ENCODE measurements at places on chromosomes 6 and 20.

- DNase-seq: peak; percentile 89
Measured at GRCh38 chr6:81752921-81753710, 635 bp upstream of the TENT5A start.

DNA sequence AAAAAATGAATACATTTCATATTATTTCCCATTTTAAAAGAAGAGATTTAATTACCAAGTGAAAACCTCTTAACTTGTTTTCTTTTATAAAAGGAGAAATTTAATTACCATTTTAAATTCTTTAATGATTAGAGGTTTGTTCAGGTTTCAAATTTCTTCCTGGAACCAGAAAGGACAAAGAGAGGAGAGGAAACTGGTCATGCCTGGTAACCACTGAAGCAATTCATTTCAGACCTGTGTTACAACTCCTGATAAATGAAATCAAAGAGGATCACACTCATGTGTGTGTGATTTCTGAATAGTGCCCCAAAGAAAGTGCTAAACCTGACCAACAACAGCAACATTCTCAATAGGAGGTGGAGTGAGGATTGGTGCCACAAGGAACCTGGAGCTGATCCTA, 12.6 kb upstream of the SLPI start:
- DNase-seq: no peak

DNA sequence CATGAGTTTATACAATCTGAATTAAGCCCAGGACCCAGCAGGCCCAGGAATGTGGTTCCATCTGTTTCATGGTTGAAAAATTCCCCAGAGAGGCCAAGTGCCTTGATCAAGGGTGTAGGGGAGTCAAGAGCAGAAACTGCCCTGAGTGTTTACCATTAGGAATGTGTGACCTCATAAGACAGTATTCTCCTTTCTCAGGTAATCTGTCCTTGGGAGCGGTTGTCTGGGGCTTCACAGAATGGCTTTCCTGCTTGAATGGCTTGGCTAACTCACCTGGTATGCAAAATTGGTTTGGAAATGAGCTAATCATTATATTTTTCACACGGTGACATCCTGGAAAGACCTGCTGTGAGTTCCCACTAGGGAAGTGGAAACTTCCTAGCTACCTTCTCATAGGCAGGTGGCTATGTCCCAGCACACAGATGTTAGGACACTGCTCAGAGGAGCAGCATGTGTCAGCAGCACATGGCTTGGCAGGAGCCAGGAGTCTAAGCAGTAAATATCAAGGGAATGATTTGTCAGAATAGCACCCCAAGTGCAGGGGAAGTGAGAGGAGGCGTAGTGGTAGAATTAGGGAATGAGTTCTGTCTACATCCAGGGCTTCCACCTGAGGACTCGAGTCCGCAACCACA, 17.7 kb downstream of the CLIC5 start:
- DNase-seq: no peak

- no peak for DNase-seq
Measured at GRCh38 chr20:35395728-35396127, 16.0 kb downstream of the UQCC1 start.

GRCh38 chr20:32337937-32338661, 20.0 kb upstream of the ASXL1 start:
- no peak for DNase-seq

- no peak for DNase-seq
Measured at GRCh38 chr6:31970604-31971271, 1.2 kb downstream of the DXO start.

DNA sequence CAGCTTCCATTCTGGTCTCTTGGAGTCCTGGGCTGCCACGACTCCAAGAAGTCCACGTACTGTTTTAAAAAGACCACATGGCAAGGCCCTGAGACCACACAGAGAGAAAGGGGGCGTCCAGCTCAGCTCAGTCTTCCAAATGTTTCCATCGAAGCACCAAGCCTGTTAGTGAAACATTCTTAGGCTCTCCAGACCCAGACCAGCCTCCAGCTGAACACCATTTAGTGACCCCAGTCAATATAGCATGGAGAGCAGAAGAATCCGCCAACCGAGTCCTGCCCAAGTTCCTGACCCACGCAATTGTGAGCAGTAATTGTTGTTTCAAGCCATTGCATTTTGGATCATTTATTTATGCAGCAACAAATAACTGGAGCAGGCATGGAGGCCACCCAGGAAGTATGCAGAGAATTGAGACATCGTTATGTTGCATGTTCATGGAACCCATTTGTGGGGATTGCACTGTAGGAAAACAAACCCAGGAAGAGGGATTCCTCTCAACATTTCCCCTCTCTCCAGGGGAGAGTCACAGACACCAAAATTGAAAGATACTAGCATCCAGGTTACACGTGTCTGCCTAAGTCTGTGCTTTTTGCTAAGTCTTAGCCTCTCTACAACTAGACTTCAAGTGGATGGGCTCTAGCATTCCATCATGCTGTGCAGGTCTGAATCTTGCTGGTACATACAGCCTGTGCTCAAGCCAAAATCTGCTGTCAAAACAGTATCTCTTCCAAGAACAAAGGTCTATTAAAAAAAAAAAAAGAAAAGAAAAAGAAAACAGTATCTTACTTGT, 42.7 kb downstream of the SNRNP48 start:
- no peak for DNase-seq
